Stimulated activated CD8-positive, alpha-beta memory T cell treated with anti-CD3 and anti-CD28 coated beads, Interleukin-15, amount 100 ng/mL, for 48 hours (primary cell): ENCODE measurements at places on chromosomes 12 and 14.

GRCh38 chr14:68273413-68273812, 453.8 kb downstream of the RAD51B start:
- DNase-seq, result no peak

GRCh38 chr12:71295953-71296352, 138.2 kb upstream of the TSPAN8 start:
- DNase-seq, result no peak

DNA sequence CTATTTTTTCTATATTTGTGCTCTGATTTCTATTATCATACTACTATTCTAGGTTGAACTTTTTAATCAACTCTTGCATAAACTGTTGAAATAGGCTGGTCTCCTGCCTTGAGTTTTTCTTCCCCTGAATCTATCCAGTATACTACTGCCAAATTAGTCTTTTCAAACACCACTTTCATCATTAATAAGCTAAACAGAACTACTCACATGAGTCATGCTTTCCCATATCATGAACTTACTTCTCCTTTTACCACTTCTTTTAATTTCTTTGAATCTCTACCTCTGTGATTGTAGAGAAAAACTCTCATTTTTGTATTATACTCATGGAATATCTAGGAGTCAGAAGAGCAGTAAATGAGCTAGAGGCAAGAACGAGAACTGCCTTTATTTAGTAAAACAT, 340.3 kb upstream of the PDE3A start:
- DNase-seq, result no peak

GRCh38 chr14:85991156-85991555, 461.2 kb downstream of the FLRT2 start:
- no peak for DNase-seq

DNA sequence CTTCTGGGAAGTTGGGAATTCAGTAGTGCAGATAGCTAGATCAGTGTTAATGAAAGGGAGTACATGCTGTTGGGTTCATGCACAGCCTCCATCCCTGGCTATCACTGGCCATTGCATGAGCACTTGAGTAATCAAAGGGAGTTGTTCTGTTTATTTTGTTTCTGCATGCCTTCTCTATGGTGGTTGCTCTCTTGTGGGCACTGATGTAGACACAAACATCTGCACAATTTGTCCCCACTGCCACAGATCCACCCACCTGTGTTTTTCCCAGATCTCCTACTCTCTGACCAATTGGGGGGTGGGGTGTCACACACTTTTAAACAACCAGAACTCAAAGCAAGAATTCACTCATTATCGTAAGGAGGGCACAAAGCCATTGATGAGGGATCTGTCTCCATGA, 89.7 kb upstream of the DHRS4 start:
- no peak for DNase-seq

- DNase-seq, result no peak
Measured at GRCh38 chr12:70251226-70251625, 8.0 kb downstream of the CNOT2 start.

DNA sequence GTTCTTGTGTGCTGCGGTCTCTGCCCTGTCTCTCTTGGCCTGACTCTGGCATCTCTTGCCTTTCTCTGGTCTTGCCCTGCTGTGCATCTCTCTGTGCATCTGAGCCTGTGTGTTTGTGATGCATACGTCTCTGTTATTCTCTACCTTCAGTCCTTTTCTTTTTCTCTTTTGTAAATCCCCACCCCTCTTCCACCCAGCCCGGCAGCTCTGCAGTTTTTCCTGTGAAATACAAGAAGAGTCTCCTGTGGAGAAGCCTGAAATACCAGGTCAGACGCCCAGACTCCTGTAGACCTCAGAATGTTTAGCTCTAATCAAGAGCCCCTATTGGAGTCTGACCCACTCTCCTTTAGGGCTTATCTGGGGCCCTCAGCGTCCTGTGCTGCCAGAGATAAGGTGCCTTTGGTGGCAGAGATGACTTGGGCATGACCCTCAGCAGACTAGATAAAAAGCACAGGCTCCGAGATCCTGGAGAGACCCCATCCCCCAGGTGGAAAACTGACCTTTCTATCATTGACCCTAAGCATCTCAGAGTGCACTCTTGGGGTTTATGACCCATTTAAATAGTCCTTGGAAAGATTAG, 167.5 kb upstream of the SRRM4 start:
- DNase-seq, result no peak

DNA sequence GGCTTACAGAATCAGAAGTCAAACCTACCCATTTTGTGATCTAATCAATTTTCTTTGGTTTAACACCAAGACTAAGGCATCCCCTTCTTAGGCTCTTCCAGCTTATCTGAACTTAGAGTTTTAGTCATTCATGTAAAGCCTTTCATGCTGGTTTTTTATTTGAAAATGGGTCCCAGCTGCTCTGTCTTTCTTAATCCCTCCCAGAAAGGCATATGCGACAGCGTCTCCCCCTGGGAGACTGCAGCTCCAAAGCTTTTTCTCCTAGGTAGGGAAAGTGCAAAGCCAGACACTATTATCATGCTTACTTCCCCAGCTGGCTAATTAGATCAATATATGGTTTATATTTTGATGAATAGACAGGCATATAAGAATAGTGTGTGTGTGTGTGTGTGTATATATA, 96.6 kb upstream of the E2F7 start:
- DNase-seq, result no peak

GRCh38 chr12:54160089-54160488, 28.7 kb downstream of the SMUG1 start:
- DNase-seq, result no peak

DNA sequence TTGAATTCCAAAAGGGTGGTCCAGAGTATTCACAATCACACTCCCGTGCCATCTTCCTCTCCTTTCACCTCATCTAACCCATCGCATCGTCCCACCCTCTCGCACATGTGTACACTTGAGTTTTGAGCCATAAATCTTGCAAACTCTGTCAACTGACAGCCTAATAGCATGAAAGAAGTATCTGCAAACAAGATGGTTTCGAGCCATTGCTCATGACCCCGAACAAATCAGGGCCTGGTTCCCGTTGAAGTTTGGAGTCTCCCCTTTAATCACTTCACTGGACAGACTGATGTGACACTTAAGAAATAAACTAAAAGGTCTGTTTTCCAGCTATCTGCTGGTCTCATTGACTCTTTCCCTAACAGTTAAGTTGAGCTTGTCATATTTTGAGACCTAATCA, 223.6 kb upstream of the SOX5 start:
- DNase-seq, result no peak

DNA sequence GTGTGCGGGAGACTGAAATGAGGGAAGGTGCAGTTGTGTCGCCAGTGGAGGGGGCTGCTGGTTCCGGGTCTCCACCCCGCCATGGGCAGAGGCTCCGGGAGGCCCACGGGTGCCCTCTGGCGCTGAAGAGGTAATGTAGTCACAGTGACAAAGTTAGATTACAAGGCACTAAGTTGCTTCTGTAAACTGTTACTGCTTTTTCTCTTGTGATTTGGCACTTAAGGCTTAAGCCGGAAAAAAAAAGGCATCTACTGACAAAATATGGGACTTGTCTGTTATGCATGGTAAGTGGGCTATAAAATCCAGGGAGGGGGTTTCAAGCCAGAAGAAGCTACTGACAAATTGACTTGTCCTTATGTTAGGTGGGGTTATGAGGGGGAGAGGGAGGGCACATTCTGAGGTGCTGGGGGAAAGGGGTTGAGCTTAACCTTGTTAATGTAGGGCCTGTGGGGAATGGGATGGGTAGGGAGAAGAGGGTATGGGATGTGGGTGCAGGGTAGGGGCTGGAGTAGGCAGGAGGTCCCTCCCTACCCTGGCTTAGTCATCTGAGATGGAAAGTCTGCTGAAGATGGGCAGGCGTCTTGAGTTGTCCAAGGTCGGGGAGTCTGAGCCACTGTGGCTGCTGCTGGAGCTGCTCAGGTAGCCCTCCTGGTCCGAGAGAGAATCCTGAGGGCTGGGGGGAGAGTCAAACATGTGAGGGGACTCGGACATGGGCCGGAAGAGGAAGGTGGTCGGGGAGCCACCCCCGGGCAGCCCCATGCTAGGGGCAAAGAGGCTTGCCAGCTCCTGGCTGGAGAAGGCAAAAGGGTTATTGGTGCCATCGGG, 3.7 kb downstream of the ZFP36L1 start:
- peak; percentile 77 for DNase-seq

DNA sequence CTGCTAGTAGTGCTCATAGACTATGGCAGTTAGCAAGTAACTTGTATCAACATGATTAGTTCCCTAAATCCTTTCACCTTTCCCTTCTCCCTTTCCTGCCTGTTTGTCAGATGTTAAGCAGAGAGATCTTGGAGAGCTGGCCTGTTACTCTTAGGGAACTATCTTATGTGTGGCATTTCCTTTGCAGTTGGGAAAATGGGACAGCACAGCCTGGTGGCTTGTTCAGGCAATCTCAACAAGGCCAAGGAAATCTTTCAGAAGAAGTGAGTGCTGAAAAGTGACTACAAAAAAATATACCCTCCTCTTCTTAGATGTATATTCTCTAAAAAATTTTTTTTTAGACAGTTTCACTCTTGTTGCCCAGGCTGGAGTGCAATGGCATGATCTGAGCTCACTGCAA, 7.4 kb downstream of the PARP2 start:
- DNase-seq, result no peak

- peak; percentile 1 for DNase-seq
Measured at GRCh38 chr12:107287436-107288413, 194.4 kb upstream of the CRY1 start.

DNA sequence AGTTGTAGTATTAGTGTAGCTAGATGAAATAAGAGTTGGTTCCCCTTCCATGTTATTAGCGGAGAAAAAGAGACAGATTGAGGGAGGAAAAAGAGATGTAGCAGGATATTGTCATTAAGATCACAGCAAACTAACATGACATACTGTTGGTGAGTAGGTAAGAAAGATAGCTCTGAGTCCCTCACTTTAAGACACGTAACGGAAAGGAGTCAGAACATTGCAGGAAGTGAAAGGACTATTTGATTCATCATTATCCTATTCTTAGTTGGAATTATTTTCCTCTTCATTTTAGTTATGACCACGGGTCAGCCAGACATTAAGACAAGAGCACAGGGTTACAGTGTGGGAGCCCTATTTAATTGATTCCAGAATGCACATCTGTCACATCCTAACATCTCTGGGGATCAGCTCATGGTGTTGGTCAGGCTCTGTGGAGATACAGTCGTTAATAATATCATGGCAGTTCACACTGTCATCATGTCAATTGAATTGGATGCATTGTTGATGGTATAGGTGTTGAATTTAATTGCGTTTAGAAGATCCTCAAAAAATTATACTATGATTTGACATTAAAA, 55.0 kb downstream of the TMX1 start:
- DNase-seq, result no peak

DNA sequence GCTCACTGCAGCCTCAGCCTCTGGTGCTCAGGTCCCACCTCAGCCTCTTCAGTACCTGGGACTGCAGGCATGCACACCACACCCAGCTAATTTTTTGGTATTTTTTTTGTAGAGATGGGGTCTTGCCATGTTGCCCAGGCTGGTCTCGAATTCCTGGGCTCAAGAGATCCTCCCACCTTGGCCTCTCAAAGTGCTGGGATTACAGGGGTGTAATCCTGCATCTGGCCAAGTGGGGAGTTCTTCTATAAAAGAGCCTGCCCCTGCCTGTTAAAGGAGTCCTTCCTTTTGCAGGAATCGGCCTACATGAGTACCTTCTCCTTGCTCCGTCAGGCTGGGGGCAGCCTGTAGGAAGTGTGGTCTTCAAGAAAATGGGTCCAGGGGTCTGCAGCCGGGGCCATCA, 54.1 kb upstream of the RASSF3 start:
- no peak for DNase-seq

- no peak for DNase-seq
Measured at GRCh38 chr12:101695706-101696105, 1.7 kb upstream of the CHPT1 start.

DNA sequence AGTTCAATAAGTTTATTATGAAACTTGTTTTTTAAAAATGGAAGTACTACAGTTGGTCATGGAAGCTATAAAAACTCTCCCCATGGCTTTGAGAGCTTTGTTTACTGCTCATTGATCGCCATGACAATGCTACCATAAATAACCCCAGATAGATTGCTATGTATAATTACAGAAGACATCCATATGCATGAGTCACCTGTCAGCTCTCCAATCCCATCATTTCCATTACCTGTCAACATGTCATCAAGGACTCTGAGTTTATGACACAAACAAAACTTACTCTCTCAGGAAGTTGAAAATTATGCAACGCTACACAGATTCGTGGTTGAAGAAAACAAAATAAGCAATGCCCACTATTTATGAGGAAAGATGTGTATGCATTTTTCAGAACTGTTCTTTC, 144.4 kb downstream of the SEC23A start:
- no peak for DNase-seq

- DNase-seq, result no peak
Measured at GRCh38 chr12:5723071-5723470, 222.0 kb downstream of the ANO2 start.

GRCh38 chr14:29262979-29263378, 496.4 kb downstream of the FOXG1 start:
- no peak for DNase-seq

DNA sequence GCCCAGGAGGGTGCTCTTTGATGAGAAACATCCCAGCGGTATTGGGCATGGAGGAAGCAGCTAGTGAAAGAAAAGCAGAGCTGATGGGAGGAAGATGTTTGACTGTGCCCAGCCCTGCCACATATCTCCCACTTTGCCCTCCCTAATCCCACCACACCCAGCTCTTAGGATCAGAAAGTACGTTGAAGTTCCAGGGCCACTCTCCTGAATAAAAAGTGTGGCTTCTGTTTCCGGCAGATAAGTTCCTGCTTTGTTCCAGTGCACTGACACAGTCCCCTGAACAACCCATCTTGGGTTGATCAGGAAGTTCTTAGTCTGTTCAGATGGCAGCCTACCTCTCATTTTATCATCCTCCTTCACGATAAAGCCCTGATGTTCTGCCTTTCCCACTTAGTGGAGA, 16.5 kb downstream of the TPCN1 start:
- no peak for DNase-seq

- DNase-seq, result no peak
Measured at GRCh38 chr14:90979515-90979914, 80.9 kb downstream of the RPS6KA5 start.

DNA sequence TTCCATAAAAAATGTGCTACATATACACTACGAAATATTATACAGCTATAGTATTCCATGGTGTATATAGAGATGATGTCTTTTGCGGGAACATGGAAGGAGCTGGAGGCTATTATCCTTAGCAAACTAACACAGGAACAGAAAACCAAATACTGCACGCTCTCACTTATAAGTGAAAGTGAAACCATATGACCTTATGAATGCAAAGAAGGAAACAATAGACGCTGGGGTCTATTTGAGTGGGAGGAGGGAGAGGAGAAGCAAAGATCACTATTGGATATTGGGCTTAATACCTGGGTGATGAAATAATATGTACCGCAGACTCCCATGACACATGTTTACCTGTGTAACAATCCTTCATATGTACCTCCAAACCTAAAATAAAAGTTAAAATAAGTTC, 142.8 kb downstream of the LRFN5 start:
- no peak for DNase-seq

GRCh38 chr14:50262865-50263264, 31.5 kb upstream of the SOS2 start:
- DNase-seq, result no peak

- no peak for DNase-seq
Measured at GRCh38 chr12:3560295-3560620, 69.3 kb downstream of the PRMT8 start.
